ENCODE measurements at places on chromosomes 6 and 20.

DNA sequence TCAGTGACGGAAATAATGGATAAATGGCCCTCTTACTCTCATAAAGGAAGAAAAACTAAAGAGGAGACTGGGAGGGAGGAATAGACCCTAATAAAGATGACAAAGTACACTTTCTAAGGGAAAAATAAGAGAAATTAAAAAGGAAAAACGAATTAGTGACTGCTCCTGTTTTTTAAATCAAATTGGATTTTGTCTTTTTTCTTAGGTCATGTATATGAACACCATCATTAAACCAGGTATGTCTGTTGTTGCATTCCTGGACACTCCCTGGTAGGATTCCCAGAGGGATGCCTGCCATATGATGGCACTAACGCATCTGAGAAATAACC, 59.4 kb upstream of the BTN3A2 start:
- no peak for DNase-seq

GRCh38 chr6:160138839-160139419, 17.3 kb downstream of the SLC22A1 start:
- DNase-seq = no peak

DNA sequence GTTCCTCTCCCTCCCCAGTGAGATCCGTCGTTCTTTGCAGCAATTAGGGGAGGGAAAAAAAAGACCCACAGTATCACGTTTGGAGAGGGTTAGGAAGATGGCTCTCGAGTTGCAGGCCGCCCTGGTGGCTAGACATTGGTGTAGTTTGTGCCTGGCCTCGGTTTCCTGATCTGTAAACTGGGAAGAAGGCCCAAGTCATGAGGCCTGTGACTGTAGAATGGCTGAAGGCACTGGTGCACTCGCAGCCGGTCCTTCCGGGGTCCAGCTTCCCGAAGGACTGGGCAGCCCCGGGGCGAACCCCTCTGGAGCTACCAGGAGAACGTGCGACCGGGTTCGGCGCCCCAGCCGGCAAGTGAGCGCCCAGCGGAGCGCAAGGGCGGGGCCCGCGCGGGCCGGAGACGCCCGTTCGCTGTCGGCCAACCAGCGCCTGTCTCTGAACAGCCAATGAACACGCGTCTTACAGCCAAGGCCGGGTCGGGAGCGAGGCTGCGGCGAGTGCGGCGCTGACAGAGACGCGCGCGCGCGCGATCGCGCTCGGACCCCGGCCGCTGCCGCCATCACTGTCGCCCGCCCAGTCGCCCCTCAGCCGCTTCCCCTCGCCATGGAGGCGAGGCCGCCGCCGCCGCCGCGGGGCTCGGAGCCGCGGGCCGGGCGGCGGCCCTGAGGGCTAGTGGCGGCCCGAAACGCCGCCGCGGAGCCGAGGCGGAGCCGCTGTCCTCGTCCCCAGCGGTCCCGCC, at the start of gene PTPRA:
Gene PTPRA (plus strand): TSS at position 472 of the 737 bp plus-strand sequence. CDS start 90,797 bp downstream, outside the sequence.
- peak; percentile 73 for DNase-seq

- DNase-seq = no peak
These were observed 37.2 kb upstream of the TSPYL1 start for GRCh38 chr6:116316772-116317467.

DNA sequence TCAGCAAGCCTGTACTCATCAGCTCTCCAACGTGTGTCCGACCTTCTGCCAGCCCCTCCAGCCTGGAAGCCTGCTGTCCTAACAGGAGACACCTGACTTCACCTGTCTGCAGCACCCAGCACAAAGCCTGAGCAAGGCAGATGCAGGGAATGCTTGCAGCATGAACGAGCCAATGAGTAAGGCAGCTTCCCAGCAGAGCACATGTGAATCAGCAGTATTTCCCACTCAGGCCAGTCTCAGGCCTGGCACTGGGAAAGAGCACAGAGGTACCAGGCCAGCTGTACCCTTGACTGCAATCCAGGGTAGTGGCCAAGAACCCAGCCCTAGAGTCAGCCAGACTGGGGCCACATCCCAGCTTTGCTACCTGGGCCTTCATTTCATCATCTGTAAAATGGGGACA, 120.8 kb downstream of the MAFB start:
- DNase-seq = no peak

DNA sequence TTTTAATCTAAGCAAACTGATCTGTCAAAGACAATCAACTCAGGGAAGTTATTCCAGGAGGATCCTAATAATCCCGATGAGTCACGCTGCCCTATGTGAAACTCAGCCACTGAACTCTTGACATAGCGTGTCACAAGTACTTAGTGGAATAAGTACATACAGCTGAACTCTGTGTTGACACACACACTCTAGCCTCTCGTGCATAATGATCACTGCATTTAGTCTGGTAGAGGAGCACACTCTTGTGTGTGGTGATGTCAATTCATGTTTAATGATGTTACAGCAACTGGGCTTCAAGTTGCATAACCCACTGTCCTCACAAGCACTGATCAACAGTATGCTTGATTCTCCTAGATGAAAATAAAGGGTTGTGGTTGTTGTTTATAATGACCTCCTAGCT, 148.3 kb downstream of the HACE1 start:
- peak; percentile 97 for DNase-seq

GRCh38 chr6:148166339-148166968, 176.2 kb upstream of the SASH1 start:
- DNase-seq = peak; percentile 44

GRCh38 chr6:19869464-19869863, 32.3 kb downstream of the ID4 start:
- no peak for DNase-seq

DNA sequence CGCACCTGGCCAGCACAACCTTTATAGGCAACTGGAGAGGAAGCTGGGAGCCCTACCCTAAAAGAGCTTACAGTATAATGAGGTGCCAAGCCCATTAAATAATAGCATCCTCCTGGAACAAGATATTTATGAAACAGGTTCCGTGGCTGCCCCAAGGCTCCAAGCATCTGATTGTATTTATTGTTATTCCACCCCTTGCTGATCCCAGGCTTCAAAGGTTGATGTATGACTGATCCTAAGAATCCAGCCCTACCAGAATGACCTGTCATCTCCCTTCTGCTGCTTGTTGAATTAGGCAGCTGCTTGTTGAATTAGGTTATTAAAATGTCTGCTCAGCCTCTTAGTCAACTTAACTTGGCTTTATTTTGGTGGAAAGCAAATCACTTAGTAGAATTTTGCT, 35.2 kb upstream of the SASH1 start:
- no peak for DNase-seq

GRCh38 chr6:3052481-3053230, 15.6 kb upstream of the RIPK1 start:
- no peak for DNase-seq

GRCh38 chr6:169263836-169264608, 10.4 kb upstream of the THBS2 start:
- DNase-seq = no peak

DNA sequence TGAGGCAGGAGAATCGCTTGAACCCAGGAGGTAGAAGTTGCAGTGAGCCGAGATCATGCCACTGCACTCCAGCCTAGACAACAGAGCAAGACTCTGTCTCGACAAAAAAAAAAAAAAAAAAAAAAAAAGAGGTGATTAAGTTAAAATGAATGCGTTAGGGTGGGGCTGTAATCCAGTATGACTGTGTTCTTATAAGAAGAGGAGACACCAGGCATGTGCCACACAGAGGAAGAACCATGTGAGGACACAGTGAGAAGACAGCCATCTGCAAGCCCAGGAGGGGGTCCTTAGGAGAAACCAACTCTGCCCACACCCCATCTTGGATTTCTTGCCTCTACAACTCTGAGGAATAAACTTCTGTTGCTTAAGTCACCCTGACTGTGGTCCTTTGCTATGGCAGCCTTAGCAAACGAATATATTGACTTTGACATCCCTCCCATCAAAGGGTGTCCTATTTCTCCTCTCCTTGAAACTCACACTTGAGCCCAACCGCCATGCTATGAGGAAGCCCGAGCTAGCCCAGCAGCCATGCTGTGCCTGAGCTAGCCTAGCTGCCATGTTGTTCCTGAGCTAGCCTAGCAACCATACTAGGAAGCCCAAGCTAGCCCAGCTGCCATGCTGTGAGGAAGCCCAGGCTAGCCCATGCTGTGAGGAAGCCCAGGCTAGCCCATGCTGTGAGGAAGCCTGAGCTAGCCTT, 15.8 kb upstream of the PPP1R16B start:
- DNase-seq = no peak

- DNase-seq = no peak
These were observed 940.5 kb upstream of the MANEA start for GRCh38 chr6:94636780-94637385.

- DNase-seq = no peak
These were observed 7.6 kb downstream of the TFAP2C start for GRCh38 chr20:56636716-56637115.

DNA sequence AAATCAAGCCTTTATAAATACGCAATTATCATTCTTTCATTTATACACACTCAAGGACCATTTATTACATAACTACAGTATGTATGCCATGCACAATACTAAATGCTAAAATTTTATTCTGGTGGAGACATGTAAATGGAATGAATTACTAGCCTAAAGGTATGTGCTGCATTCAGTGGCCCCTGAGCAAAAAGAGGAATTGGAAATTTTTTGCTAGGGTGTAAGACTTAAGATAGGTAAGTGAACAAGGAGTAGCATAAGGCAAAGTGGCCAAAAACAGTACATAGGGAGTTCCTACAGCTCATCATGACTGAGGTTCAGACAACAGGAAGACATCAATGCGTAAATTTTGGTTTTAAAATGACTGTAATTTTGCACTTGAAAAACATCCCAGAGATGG, 2.3 kb upstream of the MTFR2 start:
- no peak for DNase-seq

GRCh38 chr20:60326821-60327220, 368.6 kb downstream of the CDH26 start:
- DNase-seq = no peak

- peak; percentile 77 for DNase-seq
These were observed at the start of gene RIPPLY2 for GRCh38 chr6:83853178-83854000. Gene RIPPLY2, plus strand, starts transcription at chr6:83853360. Its CDS starts 57 bp downstream, at chr6:83853417.

GRCh38 chr20:48813446-48813747, 14.4 kb downstream of the PREX1 start:
- no peak for DNase-seq

- peak; percentile 75 for DNase-seq
These were observed 207.4 kb downstream of the SOX4 start for GRCh38 chr6:21800948-21801438.

DNA sequence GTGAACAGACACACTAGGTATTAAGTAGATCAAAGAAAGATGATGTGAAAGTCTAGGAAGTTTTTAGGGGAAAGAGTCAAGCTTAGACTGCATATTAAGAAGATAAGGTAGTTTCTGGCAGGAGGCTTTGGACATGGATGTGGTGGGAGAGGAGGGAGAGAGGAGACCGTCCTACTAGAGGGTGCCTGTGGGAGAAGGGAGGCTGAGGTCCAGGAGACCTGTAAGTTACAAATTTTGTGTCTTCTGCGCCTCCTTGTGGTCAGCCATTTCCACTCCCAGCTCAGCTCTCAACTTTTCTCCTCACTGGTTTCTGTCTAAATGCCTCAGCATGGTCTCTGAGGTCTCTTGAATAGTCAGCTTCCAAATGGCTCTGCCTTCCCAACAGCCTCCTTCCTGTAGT, 193.5 kb downstream of the UNC5CL start:
- peak; percentile 40 for DNase-seq

GRCh38 chr6:13463941-13464340, 23.5 kb downstream of the GFOD1 start:
- DNase-seq = no peak

DNA sequence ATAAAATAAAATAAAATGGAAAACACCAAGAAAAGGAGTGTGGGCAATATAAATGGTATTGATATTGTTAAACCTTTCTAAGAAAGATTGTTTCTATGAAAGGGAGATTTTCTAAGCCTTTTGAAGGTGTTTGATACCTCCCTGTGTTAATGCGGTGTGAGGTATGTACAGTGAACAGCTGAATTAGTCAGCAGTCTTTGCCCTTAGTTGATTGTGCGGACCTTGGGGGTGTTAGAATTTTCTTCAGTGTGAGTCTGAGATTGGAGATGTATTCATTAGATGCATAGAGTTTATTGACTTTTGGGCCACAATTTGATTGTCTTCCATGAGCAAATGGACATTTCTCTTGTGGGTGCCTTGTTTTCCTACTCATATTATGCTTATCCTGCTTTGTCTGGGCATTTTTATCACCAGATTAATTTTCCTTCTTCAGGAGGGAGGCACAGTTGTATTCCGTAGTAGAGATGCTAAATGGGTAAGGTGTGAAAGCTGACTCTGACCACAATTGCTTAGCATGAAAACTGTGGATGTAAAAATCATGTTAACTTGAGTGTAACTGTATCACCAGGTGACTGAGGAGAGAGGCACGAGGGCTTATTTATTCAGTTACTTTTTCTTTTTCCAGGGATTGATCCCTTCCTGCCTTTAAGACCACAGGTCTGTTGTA, 42.2 kb downstream of the CDYL start:
- DNase-seq = no peak

DNA sequence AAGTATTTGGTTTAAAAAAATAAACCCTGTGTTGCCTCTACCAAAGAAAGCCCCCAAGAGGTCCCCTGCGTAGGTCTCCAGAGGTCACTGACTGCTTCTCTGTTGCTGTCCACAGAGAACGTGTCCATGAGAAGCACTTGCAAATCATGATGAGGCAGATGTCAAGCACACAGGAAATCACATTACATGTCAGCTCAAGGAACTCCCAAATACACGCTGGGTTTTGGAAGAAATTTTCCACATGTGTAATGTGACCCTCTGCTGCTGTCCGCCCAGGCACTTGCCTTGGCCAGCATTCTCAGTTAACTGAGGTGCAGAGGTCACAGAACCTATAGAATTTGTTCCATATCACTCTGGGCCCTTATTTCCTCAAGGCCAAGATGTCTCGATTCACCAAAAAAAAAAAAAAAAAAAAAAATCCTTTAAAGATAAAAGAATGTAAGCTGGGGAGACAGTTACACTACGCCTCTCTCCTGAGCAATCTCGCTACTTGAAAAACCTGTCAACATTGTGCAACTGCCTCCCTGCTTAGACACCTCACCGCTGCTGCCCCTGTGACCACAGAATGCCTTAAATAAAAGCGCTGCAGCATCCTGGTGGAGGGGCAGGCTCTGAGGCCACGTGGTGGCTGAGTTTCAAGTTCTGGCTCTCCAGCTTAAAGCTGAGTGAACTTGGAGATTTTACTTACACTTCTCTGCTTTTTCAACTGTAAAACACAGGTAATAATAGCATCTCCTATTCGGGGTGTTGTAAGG, 42.3 kb downstream of the SLC22A23 start:
- no peak for DNase-seq

- no peak for DNase-seq
These were observed 115.1 kb upstream of the SOX4 start for GRCh38 chr6:21478411-21478810.

GRCh38 chr6:35064290-35064689, 76.8 kb downstream of the TCP11 start:
- DNase-seq = no peak

- peak; percentile 85 for DNase-seq
These were observed 123.3 kb upstream of the COL21A1 start for GRCh38 chr6:56370561-56371211.

DNA sequence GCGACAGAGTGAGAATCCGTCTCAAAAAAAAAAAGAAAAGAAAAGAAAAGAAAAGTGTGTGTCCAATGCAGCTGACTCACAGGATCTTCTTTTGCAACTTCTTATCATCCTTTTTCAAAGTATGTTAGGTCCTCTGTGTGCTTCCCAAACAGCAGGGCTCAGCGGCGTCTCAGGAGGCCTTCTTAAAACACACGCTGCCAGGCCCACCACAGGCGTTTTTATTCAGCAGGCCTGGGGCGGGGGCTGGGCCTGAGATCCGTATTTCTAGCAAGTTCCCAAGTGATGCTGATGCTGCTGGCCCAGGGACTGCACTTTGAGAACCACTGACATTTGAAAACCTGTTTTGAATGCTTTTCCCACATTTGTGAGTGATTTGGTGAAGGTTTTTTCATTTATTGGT, 57.1 kb downstream of the PSMG4 start:
- DNase-seq = no peak

Measured in DMS153 (cell line).